ENCODE measurements at places on chromosomes 2 and 18. TPM values are rescaled to one million over a fixed set of nuclear protein-coding genes. Genes with fewer than 3 reads are reported as not detected.
A peak's percentile ranks its signal among the peaks of the same experiment; 100 is the strongest.

- DNase-seq: peak; percentile 29
Measured at GRCh38 chr2:70947556-70948184, 12.0 kb downstream of the ATP6V1B1 start.

DNA sequence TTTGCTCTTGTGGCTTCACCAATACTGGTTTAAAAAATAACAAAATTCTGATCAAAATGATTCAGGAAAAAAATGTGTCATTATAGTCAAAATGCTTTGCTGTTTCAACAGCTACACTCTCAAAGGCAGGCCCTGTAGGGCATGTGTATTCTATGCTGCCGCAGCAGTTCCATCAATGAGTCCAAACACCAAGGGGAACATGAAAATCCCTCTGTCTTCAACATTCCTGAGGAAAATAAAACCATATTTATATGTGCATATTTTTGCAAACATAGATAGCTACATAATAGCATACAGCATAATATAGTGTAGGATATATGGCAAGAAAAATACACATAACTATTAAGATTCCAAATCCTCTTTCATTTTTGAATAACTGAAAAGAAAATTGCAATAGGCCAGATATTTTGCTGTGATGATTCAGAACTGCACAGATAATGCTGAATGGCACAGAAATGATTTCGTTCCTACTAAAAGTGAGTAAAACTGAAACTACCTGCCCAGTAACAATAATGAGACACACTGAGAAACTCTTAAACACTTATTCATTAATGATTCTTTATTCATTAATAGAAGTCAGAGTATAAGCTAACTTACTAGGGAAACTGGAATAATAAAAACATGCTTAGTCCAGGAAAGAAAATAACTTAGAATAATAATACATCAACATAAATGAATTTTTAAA lies 343.8 kb downstream of the SUCLG1 start:
- no peak for DNase-seq

Gene CYS1
- total RNA-seq: 1.6 TPM

Gene RNF152
- 11.7 TPM for total RNA-seq

DNA sequence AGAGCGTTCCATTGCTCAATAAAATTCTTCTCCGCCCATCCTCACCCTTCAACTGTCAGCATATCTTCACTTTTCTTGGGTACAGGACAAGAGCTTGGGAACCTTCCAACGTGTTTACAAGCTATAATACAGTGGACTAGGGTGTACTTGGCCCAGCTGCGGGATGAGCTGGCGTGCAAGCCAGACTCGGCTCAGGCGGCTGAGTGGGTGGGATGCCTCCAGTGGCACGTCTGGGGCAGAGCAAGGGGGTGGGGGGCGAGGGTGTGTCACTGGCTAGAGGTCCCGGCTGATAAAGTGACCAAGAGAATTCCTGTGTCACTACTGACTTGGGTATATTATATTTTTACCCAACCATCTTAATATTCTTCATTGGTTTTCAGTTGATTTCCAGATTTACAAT lies 179.7 kb downstream of the EVA1A start:
- DNase-seq: no peak

Gene AKAIN1
- total RNA-seq: not detected

Gene SGO2
- 12.1 TPM for total RNA-seq

Gene GPR39
- total RNA-seq: 3.2 TPM

DNA sequence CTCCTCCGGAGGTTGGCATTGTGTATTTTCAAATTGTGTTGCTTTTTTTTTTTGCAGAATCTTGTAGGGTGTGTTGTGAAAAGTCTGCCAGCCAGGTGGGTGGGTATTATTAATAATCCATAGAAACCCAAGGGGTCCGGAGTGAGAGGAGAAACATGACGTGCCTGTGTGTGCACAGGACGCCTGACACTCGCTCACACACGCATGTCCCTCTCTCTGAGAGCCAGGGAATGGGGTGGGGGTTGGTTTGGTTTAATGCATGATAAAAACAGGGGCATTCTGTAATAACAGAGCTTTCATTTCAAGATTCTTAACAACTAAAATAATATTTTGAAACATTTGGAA lies 224.8 kb downstream of the FAM210A start:
- DNase-seq: no peak

DNA sequence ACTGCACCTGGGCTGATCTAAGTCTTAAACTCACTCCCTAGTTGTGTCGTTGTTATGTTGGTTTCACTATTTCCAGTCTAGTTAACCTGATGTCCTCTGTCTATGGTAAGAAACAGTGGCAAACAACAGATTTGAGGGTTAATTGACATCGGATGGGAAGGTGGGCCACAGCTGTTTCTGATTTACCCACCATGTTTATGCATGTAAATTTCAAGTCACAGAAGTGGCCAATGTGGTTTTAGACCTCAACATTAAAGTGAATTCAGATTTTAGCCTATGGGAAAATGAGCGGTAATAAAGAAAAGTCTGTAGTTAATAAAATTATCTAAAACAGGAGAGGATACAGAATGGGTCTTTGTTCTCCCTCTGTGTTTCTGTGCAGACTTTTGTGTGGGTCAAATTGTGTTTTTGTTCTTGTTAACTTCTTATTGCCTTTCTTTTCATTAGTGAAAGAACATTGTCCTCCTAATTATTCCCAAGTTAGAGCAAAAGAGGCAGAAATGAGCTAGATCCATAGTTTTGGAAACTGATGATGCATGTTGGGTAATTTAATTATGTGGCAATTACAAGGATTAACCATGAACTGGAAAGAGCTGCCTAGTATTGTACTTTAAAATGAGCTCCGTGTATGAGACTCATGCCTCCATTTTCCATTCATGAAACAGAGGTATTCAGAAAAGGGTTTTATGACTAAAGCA lies 83.2 kb downstream of the LAMA3 start:
- DNase-seq: no peak

DNA sequence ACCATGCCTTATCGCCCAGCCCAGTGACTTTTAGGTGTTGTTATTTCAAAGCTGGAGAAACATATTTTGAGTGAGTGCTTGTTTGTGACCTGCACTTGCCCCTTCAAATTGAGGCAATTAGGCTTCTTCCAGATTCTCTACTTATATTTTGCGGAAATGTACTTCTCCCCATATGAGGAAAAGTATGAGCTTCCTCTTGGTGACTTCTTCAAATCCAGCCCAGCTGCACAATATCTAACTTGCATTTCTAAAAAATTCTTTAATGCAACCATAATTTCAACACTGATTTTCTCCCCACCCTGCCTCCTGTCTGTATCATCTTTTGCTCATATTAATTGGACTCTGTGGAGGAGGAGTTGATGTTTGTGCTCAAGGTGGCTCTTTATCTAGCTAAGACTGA lies 391.2 kb upstream of the POU3F3 start:
- DNase-seq: no peak

- DNase-seq: no peak
Measured at GRCh38 chr2:120715353-120715752, 20.3 kb upstream of the GLI2 start.

- DNase-seq: no peak
Measured at GRCh38 chr2:197801033-197801432, 3.4 kb upstream of the PLCL1 start.

GRCh38 chr18:25494888-25495287 lies 142.9 kb upstream of the ZNF521 start:
- no peak for DNase-seq

Gene PARD6G
- 1.7 TPM for total RNA-seq

DNA sequence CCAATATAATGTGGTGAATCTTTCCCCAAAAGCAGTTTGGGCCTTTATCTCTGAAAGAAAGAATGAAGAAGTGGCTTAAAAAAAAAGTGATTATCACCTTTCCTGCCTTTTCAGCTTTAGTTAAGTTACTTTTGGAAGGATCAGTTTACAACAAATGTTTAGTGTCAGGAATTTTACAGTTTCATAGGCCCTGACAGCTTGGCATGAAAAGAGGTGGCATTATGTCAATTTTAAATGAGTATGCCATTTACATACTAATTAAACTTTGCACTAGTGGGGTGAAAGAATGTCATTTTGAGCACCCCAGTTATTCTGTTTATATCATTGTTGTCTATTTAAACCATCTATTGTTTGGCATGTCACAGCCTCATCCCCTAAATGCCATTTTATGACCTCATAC lies 763.5 kb upstream of the FANCL start:
- DNase-seq: no peak

GRCh38 chr2:158346032-158346431 lies 110.5 kb downstream of the CCDC148 start:
- DNase-seq: no peak

GRCh38 chr18:25113566-25113965 lies 238.4 kb downstream of the ZNF521 start:
- DNase-seq: no peak

DNA sequence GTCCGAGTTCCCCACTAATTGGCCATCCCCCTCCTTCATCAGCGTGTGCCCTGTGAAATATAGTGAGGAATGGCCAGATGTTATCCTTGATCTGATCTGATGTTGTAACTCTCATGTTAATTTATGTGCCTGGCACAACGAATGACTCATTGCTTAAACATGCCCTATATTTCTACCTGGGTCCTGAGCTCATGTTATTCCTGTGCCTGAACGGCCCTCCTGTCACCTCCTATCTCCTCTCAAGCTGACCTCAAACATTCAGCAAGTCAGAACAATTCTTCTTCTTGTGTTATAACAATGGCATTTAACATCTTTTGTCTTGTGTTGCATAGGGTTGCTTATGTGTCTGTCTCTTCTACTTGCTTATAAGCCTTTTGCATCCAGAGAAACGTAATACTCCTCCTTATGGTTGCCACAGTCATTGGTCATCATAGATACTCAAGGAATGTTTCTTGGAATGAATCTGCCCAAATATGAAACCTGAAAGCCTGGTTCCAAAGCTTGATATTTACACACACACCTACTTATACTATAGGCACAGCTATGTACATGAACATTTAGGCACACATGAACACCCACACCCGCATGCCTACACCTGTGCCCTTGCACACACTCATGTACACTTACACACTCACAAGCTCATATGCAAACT lies 80.2 kb upstream of the PHLPP1 start:
- DNase-seq: no peak

Gene PAX8
- total RNA-seq: 1.3 TPM

DNA sequence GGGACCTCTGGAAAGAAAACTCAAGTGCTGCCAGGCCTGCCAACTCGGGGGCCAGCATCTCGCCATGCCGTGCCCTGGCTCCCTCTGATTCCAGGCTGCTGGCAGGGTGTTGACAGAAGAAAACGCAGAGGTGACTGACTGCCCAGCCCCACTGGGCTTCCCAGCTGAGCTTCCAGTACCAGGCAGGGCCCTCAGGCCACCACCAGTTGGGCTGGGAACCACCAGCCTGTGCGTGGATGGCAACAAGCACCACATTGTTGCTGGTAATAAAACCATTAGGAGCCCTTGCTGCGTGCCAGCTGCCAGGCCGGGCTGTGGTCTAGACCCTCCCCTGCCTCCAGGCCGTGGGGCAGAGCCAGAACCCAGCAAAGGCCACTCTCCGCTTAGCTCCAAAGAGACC lies 9.2 kb downstream of the DNMT3A start:
- no peak for DNase-seq

- no peak for DNase-seq
Measured at GRCh38 chr2:149701241-149701640, 113.7 kb upstream of the MMADHC start.

GRCh38 chr2:132979339-132980093 lies 309.5 kb upstream of the LYPD1 start:
- DNase-seq: no peak

DNA sequence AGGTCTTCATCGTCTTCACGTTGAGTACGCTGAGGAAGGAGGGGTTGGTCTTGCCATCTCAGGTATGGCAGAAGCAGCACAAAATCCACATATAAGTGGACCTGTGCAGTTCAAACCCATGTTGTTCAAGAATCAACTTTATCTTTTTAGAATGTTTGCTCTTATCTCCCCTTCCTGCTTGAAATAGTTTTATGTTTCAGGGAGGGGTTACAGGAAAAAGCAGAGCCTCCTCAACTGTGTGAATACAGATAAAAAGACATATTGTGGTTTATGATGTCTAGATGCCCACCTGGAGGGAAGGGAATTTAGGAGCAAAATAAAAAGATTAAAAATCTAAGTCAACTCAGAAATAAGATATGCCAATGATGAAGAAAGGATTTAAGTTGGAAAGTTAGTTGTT lies 75.9 kb downstream of the VRK2 start:
- no peak for DNase-seq

GRCh38 chr2:60728855-60729254 lies 27.2 kb upstream of the PAPOLG start:
- no peak for DNase-seq

Gene ACADL
- not detected for total RNA-seq

Data from fibroblast of villous mesenchyme (primary cell).